MCF 10A (cell line): ENCODE measurements at places on chromosomes 4 and X. TPM values are rescaled to one million over a fixed set of nuclear protein-coding genes. Genes with fewer than 3 reads are reported as not detected.

DNA sequence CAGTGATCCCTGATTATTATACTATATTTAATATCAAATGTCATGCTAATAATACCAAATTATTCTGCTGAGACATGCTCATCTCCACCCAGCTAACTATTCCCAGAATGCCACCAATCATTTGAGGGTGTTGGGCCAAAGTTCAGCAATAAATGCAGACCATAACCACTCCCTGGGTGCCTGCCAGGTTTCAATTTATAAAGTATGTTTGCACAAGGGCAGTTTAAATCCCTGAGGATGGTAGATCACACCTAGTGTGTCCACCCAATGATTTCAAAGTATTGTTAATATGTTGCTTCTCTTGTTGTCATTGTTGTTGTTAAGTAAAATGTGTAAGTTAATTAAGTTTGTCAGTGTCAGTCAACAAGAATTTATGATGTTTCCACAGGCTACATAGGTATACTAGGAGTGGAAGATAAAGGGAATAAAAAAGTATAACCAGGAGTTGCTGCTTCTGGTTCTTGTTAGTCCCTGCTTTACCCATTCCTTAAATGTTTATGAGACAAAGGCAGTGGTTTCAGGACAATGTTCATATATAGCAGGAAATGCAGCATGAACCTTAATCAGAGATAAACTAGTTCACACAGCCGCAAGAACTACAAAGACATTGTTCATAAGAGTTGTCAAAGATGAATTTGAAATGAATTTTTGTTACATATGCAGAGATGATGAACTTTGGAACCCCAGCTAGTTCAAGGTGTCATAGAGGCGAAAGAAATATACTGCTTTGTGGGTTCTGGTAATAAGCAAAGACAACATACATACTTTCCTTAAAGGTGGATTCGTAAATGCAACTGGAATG, 25.5 kb downstream of the HPGD start:
- DNase-seq, result no peak

- DNase-seq, result no peak
Measured at GRCh38 chr4:152374153-152374552, 161.7 kb downstream of the FBXW7 start.

The SCRG1 gene
- not detected in 2 replicates for total RNA-seq

The HTN1 gene
- not detected in 2 replicates for total RNA-seq

DNA sequence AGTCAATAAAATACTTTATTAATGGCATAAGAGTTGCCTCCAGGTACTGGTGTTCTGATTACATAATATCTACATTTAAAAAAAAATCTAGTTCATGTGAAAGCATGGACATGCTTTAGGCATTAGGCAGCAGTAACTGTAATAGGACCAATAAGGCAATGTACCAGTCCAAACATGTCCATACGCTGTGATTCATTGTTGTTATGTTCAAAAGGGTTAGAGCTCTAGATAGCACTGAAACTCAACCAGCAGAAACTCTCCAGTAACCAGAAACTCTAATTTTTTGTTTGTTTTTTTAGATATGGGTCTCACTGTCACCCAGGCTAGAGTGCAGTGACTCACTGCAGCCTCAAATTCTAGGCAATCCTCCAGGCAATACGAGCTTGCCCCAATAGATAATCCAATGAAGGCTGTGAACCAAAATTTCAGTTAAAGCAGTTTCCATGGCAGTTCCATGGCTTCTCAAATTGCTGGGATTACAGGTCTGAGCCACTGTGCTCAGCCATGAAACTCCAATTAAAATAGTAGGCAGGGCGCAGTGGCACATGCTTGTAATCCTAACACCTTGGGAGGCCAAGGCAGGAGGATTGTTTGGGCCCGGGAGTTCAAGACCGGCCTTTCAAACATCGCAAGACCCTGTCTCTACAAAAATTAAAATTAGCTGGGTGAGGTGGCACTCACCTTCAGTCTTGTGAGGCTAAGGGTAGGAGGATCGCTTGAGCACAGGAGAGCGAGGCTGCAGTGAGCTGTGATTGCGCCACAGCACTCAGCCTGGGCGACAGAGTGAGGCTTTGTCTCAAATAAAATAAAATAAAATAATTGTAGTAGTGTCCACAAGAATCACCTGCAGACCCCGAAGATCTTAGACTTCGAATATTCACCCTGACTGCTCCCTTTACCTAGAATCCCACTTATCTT, 36.3 kb downstream of the MGARP start:
- DNase-seq, result peak; percentile 98

The ESX1 gene
- not detected in 2 replicates for total RNA-seq

DNA sequence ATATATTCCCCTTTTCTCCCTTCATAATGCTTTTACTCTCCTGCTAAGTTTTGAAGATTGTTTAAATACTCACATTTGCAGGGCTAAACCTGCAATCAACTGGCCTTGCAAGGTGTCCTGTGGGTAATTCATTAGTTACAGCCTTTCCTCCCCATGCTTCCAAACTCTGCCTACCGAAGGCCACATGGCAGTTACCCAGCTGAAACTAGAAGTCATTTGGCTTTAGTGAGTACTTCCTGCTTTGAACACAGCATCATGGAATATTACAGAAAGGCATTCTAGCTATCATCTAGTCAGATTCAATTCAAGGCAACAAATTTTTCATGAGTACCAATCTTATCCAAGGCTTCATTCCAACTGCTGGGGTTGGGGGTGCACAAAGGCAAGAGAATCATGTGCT, 55.6 kb downstream of the SRPX start:
- DNase-seq, result no peak

The CLDN22 gene
- total RNA-seq, result not detected in 2 replicates

DNA sequence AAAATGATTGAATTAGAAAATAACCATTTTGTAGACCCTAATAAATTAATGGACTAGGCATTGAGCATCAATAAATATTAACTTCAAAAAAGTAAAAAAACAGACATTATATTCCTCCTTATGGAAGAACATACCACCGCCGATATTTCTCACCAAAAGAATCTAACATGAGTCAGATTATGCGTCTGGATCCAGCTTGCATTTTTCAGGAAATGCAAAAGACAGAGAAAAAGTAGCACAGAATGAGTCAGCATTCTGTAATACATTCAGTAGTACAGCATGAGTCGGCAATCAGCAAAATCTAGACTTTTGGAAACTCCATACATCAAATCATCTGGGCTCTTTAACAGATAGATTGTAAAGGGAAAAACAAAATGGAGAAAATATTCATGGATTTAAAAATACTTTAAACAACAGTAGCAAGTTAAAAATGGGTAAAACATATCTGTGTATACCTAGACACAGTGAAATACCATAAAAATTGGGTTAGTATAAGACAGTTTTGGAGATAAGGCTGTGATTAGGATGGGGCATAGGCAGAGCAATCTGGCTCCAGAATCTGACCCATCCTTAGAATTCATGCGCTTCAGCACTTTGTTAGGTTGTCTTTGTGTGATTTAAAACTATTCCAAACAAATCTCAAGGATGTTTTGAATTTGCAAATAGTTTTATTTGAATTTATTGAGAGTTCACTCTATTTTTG, 633.0 kb upstream of the FAM241A start:
- peak; percentile 74 for DNase-seq

GRCh38 chr4:102638621-102639020, 122.1 kb downstream of the MANBA start:
- DNase-seq, result no peak

DNA sequence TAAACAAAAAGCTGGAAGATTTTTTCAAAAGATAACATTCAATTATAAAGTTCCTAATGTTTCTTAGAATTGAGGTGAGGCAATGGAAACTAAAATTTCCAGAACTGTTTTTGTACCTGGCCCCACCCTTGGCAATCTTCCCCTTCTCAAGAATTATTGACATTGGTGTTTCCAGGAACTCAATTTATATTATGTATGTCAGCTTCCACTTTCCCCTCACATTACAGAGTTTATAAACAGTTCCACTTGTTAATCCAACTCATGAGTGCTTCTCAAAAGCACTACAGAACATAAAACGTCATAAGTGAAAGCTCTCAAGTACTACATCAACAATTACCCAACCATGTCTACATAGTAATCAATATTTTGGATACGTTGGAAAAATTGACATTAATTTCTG, 107.4 kb downstream of the FAM13A start:
- DNase-seq, result no peak

DNA sequence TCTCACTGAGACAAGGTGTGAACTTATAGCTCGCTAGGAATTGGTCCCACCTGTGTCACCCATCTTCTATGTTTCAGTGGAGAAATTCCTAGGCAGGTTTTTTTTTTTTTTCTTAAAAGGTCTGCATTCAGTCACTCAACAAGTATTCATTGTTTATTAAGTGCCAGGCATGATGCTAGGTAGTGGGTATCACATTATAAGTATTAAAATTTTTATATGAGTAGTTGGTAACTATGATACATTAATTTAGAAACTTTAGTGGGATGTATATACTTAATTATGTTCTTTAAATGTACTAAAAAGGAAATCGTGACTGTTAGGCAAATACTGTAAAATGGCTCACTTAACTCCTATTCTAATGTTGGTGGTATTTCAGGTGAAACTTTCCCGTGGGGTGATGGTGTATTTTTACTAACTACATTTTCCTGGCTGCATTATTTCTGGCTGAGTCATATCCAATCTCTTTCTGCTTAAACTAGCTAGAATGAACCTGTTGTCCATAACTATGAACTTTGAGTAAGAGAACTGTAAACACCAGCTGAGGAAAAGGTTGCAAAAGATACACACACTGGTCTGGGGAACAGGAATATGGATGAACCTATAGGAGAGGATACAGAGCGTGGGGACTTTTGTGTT, 49.3 kb upstream of the MED14 start:
- no peak for DNase-seq

DNA sequence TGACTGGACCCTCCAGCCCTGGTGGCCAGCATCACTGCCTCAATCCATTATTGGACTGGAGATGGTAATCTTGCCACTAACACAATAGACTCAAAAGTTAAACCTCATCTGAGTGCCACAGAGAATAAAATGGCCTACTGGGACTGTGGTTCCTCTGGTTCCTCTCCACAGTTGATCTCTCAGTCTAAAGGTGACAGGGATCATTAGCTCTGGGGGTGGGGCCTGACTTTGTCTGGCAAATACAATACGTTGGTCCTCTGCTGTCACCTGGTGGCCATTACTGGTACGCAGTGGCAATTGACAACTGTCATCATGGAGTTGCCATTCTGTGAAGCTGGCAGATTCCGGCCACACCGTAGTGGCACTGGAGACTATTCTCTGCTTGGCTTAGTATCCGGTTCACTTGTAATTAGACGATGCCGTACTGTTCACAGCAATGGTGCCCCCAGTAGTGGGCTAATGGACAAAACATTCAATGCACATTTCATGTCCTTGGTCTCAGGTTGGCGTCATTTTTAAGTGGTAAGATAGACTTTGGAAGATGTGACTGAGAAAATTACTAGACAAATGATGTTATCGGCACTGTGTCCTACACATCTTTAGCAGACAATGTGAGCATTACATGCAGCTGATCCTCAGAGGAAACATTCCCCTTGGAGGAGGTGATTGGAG, 6.7 kb downstream of the FGFBP2 start:
- DNase-seq, result peak; percentile 89

DNA sequence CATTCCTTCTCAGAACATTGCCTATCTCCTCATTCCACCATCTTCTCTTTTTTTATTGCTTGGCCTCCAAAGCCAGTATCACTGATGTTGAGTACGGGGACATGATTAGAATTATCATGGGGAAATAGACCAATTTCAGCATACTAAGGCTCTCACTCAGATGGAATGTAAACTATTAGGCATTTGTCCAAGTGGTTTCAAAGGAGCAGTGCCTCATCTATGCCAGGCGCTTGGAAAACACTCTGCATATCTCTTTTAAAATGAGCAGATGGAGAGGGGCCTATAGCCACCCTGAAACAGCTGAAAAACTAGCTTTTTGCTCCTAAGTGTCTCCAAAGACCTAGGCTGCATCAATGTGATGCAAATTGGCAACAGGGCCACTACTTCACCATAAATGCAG, 150.8 kb upstream of the DIPK2B start:
- DNase-seq, result peak; percentile 10

DNA sequence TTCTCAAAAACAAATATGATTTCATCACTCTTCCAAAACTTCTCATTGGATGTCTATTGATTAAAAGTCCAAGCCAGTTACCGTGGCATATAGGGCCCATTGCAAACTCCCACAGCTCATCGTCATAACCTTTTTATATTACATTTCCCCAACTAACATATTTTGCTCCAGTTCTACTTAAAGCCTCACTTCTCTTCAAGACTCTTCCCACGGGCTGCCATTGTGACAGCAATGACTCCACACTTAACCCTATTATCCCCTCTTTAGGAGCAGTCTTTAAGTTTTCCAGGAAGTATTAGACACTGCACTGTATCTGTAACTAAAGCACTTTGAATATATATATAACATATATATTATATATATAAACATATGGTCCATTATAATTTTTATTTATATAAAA, 44.5 kb downstream of the DTHD1 start:
- no peak for DNase-seq

- no peak for DNase-seq
Measured at GRCh38 chrX:20412871-20413486, 146.3 kb upstream of the RPS6KA3 start.

- DNase-seq, result no peak
Measured at GRCh38 chr4:168334053-168334452, 15.5 kb upstream of the DDX60 start.

DNA sequence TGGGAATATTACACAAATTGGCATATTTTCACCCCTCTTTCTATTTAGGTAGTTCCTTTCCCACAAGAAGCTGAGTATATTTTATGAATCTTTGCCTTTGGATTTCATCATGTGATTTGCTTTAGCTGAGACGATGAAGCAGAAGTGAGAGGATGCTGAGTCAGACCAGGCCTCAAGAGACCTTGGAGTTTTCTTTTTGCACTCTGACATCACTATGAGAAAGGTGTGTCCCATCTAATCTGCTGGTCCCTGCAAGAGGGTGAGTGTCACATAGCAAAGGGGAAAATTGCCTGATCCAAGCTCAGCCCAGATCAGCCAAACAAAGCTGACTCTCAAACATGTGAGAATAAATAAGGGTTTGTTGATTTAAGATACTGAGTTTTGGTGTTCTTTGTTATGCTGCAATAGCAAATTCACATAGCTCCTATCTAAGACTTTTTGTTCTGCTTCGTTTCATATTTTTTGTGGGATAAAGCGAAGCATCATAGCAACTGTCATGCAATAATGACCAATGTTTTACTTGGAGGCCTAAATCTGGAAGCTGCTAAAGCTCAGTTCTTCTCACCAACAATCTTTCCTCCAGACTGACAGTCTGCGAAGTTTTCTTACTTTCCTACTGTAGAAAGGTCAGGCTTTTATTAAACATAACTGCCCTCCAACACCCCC, 176.9 kb downstream of the PDHA2 start:
- DNase-seq, result peak; percentile 42

GRCh38 chr4:9832640-9833039, 51.2 kb downstream of the DRD5 start:
- no peak for DNase-seq

The FDCSP gene
- not detected in 2 replicates for total RNA-seq
